ENCODE measurements at places on chromosomes 12 and 14. TPM values are rescaled to one million over a fixed set of nuclear protein-coding genes. Genes with fewer than 3 reads are reported as not detected.

The TMEM52B gene
- total RNA-seq = not detected

The AHNAK2 gene
- 0.07 TPM for total RNA-seq

DNA sequence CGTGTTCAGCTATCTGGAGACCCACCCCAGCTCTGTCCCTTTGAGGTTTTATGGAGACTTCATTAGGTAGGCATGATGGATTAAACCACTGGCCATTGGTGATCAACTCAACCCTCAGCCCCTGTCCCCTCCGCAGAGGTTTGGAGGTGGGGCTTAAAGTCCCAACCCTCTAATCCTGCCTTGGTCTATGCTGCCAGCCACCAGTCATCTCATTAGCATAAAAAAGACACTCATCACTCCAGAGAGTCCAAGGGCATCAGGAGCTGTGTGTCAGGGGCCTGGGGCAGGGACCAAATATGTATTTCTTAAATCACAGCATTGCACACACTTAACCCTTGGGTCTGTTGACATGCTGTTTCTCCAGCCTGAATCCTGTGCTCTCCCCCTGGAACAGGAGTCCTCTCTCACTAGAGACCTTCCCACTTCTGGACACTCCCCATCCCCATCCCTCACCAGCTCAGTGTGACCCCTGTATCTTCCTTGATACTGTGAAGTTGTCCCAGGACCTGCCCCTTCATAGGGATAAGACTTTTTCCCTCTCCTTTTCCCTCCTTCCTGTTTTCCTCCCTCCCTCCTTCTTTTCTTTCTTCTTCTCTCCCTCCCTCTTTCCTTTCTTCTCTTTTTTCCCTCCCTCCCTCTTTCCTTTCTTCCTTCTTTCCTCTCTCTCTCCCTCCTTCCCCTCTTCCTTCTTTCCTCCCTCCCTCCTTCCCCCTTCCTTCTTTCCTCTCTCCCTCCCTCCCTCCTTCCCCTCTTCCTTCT is 54.7 kb upstream of the CLMN start:
- no peak for DNase-seq

- no peak for DNase-seq
Measured at GRCh38 chr14:36241183-36241582, 64.7 kb upstream of the PTCSC3 start.

DNA sequence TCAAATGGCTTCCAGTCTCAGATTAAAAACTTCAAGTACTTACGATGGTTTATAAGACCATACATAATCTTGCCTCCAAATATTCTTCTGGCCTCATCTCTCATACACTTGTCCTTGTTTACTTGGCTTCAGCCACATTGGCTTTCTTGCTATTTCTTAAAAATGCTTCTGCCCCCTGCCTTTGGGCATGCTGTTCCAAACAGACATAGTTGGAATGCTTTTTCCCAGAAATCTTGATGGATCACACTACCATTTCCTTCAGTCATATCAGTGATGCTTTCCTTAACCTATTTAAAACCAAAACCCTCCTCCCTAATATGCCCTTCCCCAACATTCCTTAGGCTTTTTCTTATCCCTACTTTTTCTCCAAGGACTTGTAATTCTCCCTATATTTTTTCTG is 74.4 kb upstream of the PAWR start:
- DNase-seq = no peak

GRCh38 chr14:91253795-91254323 is 9.4 kb upstream of the GPR68 start:
- no peak for DNase-seq

DNA sequence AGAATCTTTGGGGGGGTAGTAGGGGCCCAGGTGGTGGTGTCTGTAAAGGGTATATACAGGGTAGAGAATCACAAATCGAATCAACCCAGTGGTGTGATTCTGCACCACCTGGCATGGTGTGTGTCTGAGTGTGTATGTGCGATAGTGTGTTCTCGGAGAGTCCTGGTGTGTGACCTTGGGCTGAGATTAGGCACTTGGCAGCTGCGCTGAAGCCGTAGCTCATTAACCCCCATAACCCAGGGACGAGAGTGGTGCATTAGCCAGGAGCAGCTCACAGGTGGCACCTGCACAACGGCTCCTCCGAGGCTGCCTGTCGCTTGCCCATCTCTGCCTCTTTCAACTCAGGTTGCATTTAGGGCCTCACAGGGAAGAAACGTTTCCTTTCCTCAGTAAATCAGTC is 15.6 kb upstream of the TESC start:
- no peak for DNase-seq

DNA sequence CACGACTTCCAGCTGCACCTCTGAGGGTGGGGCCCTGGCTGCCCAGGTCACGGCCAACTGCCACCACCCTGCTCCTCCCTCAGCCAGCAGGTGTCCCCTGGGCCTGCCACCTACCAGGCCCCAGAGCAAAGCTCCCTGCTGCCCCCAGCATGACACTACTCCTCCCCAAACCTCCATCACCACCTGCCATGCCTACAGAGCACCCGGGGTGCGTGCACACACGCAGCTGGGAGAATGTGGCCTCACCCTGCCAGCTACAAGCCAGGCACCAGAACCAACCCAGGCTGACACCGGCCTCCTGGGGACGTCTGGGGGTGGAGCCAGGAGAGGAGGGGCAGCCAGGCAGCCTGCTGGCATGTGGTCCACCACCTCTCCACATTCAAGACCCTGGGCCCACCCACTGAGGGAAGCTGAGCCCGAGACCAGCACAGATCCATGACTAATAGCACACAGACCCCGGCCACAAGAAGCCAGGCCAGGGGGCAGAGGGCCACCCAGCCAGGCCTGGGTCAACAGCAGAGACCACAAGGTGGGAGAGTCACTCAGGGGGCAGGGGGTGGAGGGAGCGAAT is 3.4 kb downstream of the JAG2 start:
- DNase-seq = no peak

The ACOT4 gene
- total RNA-seq = 0.57 TPM

GRCh38 chr14:97113339-97113738 is 316.2 kb downstream of the VRK1 start:
- no peak for DNase-seq

GRCh38 chr14:32319368-32320049 is 9.6 kb upstream of the AKAP6 start:
- DNase-seq = no peak

- DNase-seq = no peak
Measured at GRCh38 chr12:116864371-116865160, 16.7 kb downstream of the HRK start.

- no peak for DNase-seq
Measured at GRCh38 chr14:101151927-101152305, 248.4 kb upstream of the RTL1 start.

DNA sequence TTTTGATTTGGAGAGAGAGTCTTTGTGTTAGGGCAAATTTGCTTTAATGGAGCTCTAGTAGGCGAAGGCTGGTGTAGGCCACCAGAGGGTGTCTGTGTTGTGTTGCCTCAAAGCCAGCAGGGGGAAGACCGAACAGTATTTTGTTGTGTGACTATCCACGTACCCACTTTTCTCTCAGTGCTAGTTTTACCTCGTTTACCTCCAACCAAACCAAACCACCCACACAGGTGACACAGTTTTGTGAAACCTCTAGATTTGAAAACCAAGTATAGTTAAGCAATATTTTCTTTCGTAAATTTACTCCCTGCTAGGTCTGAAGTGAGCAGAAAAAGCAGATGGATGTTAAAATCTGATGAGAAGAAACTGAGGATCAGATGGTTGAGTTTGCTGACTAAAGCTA is 36.3 kb upstream of the NPFF start:
- peak; percentile 42 for DNase-seq

The POTEM gene
- not detected for total RNA-seq

DNA sequence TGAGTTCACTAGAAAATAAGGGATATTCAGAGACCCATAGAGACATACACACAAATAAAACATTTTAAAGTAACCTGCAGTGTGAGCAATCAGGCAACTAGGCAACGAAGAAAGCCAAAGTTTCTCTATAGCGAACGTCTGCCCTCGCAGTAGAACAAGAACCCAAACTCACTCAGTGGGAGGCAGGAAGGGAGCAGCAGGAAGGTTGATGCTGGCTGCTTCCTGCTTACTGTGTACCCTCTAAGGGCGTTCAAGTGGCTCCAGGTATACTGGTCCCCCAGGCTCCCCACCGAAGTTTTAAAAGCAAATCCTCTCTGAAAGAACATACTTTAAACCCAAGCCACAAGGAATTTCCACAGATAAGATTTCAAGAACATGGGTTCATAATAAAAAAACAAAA is 249.3 kb downstream of the FOXN3 start:
- DNase-seq = no peak

DNA sequence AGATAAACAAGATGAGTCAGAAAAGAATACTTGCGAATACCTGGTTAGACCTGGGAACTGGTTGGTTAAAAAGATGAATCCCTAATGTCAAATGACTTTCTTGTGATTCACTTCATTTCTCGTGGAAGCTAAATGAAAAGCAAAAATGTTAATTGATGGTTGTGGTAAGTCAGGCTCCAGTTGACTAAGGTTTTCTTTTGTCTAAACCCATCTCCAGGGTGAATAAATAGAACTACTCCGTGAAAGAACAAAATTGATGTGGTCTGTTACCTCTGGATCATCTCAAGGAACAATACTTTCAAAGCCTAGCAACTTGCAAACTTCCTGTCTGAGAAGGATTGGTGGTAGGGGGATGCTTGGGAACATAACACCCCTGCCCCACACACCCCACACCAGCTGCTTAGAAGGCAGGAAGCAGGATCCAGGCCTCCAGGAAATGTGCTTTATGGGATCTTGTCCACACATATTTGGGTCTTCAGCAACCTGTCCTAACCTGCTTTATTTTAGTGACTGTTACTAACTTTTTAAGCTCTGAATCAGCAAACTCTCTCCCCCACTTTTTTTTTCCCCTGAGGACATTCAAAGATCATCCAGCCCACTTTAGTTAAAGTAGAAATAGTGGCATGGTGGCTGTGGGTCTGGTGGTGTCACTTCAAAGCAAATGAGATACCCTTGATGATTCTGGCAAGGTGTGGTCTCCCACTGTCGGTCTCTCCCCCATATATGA is 60.4 kb upstream of the PTHLH start:
- no peak for DNase-seq
